ENCODE measurements at places on chromosomes 3 and 15.

GRCh38 chr3:28476194-28476593 lies 127.6 kb upstream of the AZI2 start:
- DNase-seq, result no peak

DNA sequence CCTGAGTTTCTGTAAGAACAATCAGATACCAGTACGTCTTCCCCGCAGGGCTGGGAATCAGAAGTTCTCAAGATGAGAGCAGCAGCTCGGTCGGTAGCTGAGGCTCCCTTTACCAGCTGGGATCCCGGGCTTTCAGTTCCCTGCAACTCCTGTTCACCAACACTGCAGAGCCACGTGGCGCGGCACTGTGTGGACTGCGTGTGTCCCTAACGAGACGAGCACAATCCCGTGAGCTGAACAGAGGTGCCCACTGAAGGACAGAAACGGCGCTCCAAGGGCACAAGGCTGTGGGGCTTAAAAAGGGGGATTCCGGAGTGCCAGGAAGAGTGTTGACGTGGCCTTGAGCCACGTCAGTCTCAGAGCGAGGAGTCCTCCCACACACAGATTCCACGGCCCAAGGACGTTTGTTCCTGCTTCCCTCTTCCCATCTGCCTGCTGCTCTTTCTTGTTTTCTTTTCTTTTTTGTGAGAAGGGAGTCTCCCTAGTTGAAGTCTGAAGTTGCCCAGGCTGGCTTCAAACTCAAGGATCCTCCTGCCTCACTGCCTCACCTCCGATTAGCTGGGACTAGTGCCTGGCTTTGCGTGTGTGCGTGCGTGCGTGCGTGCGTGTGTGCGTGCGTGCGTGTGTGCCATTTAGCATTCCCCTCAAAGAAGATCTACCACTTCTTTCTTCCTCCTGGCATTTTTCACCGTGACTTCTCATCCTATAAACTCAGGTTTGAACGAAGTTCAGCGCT lies 37.1 kb upstream of the RPL35A start:
- no peak for DNase-seq

- DNase-seq, result no peak
Measured at GRCh38 chr3:69509288-69509687, 123.4 kb upstream of the FRMD4B start.

GRCh38 chr3:182795389-182795782 lies 2.1 kb downstream of the ATP11B start:
- DNase-seq, result no peak

DNA sequence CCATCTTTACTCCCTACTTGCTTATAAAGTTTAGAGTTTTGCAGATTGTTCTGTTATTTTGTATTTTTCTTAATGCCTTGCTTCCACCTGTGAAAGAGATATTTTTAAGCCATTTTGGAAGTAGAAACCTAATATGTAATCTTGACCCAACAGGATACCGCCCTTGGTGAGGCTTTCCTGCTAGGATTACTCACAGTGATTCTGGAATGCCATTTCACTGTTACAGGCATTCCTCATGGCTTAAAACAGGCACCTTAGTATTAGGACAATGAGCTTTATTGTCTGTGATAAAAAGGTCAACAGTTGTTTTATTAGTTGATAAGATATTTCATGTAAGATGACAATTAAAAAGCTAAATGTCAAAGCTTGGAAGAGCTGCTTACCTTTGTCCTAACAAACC lies 58.2 kb downstream of the PHLDB2 start:
- no peak for DNase-seq

DNA sequence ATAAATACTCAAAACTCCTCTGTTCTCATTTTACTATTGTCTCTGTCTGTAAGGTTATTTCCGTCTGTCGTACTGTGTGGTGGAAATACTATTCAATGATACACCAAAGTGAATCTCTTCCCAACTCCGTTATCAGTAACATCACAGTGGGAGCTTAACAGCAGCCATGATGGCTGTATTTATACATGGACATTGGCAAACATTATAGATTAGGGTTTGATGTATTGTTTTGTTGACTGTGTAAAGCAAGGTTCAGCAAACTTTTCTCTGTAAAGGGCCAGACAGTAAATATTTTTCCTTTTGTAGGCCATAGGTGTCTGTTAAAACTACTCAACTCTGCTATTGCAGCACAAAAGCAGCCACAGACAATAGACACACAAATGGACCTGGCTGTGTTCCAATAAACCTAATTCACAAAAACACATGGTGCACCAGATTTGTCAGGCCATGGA lies 23.2 kb downstream of the LIPC start:
- DNase-seq, result no peak

- no peak for DNase-seq
Measured at GRCh38 chr3:11835028-11835639, 11.6 kb downstream of the TAMM41 start.

- DNase-seq, result no peak
Measured at GRCh38 chr15:27017168-27017809, 46.3 kb downstream of the GABRG3 start.

GRCh38 chr3:100354850-100355249 lies 20.3 kb downstream of the NIT2 start:
- no peak for DNase-seq

DNA sequence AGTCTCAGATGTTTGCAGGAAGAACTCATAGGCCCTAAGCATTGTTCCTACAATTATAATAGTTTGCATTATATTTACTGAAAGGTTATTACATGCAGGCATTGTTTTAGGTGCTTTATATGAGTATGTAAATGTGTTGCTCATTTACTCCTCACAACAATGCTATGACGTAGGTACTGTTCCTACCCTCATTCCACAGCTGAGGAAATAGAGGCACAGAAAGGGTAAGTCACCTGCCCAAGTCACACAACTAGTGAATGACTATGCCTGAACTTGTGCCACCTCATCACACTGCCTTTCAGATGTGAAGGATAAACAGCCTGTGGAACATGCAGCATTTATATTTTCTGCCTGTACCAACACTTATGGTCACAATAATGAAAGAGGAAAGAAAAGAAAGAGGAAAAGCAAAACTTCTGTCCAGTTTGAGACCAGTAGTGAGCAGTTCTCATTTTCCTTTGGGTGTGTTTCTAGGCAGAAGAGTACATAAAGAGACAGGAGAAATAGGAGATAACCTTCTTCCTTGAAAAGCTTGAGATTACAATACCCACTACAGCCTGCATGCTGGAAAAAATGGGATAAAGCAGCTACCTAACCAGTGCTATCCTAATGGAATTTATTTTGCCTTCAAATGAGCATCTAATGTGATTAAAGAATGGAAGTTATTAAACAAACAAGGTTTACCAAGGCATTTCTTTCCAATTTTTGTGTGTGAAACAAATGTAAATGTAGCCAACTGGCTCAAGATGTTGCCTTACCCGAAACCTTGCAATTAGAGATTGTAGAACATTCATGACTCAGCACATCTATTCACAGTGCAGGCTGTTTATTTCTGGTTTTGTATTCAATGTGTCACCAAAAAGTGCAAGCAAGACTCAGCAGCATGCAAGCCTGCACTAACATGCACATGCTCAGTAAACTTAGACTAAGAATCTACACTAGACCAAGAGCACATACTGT lies 20.5 kb upstream of the ENTPD3 start:
- DNase-seq, result no peak

- no peak for DNase-seq
Measured at GRCh38 chr15:44588541-44588940, 51.6 kb downstream of the EIF3J start.

Data from cortex of kidney (tissue), 1 donor.